ENCODE measurements at places on chromosomes 13 and 19.
A peak's percentile ranks its signal among the peaks of the same experiment; 100 is the strongest.

DNA sequence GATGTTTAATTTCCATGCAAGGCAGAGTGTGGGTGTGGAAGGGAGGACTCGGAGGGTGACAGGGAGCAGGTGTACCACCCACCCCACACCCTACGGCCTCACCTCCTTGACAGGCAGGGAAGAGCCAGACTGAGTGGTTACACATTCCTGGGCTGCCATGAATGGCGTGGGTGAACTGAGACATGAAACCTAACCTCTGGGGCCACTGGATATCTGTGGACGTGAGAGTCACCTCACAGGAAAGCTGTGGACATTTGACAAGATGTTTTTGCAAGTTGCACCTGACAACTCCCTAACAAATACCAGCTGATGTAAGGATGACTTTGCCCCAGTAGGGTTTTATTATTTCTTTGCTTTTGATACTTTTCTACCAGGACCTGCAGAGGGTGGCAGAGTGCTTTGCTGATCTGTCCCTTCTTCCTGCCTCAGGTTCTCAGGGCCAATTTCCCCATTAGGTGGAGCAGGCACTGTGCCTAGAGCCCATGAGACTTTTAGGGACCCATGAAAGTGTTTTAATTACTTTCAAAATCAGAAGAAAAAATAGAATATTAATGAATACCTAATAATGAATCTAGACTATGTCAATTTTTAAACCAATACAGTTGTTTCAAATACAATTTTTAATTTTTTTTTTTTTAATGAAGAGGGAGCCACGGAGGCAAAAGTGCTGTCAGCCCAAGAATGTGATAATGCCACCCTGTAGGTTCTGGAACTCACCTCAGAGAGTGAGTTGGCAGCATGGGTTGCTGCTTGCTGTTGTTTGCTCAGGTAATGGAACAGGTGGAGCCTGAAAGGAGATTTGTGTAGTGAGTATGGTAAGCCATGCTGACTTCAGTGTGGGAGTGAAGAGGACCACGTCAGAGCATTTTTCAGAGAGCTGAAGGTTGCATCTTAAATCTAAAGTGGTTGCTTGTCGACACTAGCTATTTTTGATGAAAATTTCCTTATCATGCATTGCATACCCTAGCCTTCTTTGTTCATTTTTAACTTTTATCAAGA is 58.0 kb upstream of the CYSLTR2 start:
- DNase-seq, result peak; percentile 70

GRCh38 chr13:76579701-76580100 is 306.5 kb downstream of the KCTD12 start:
- no peak for DNase-seq

DNA sequence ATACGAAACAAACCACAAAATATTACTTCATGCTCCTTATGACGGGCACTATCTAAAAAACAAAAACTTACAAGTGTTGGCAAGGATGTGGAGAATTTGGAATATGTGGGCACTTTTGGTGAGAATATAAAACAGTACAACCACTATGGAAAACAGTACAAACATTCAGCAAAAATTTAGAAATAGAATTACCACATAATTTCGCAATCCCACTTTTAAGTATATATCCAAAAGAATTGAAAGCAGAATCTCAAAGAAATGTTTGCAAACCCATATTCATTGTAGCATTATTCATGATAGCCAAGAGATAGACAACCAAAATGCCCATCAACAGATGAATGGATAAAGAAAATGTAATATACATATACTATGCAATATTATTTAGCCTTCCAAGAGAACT is 1173.7 kb upstream of the PRR20A start:
- no peak for DNase-seq

GRCh38 chr19:57099199-57099661 is 20.6 kb upstream of the USP29 start:
- DNase-seq, result peak; percentile 4

GRCh38 chr19:3304871-3305423 is 61.4 kb upstream of the NFIC start:
- peak; percentile 78 for DNase-seq

GRCh38 chr19:11323601-11324078 is 15.8 kb downstream of the RAB3D start:
- DNase-seq, result no peak

DNA sequence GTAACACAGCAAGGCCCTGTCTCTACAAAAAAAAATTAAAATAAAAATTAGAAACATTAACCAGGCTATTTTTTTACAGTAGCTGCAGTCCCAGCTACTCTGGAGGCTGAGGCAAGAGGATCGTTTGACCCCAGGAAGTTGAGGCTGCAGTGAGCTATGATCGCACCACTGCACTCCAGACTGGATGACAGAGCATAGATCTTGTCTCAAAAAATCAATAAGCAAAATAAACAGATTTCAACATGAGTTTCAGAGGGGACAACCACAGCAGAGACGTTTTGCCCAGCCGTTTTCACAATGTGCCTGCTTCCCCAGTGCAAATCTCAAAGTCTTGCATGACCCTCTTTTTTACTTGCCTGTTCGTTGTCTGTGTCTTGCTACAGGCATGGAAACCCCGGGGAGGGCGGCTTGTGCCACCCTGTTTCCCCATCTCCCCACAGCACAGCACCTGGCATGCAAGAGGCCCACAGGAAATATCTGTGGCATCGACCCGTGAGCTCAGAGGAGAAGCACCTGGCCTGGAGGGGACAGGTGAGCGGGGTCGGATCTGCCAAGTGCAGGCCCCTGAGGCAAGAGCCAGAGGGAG is 222.0 kb upstream of the ZNF507 start:
- no peak for DNase-seq

DNA sequence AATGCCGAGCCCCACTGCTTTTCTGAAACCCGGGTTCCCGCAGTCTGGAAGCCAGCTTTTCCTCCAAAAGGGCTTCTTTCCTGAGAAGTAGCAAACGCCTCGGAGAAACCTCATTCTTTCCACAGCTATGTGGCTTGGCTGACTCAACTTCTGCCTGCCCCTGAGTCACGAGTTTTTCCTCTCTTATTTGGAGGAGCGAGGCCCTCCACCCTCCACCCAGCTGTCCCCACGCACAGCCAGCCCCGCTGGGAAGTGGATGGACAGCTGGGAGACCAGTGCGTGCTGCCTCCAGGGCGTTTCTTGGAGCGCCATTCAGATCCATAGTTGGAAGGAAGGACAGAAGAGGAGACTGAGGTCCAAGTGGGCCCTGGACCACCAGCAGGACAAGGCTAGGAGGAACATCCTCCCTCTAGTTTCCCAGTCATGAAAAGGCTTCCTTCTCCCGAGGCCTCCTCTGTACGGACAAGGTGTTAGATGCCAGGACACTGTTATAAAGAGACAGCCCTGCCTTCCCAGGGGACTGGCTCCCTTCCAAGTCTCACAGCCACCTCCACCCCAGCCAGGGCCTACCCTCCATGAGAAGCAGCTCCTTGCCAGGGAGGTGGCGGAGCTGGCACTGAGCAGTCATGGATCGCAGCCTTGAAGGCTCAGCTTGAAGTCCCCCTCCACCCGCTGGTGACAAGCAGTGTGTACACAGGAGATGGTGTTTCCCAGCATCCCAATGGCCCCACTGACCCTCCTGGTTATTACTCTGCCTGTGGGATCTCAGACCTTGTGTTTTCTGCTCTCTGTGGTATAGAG is 2.5 kb upstream of the PLEKHF1 start:
- DNase-seq, result no peak

DNA sequence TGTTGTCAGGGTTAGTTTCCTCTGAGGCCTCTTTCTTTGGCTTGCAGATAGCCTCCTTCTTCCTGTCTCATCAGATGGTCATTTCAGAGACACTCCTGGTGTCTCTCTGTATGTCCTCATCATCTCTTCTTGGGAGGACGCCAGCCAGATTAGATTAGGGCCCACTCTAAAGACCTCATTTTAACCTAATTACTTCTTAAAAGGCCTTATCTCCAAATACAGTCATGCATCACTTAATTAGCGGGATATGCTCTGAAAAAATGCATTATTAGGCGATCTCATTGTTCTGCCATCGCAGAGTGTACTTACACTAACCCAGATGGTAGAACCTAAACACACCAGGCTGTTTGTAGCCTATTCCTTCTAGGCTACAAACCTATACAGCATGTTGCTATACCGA is 89.0 kb downstream of the CDK8 start:
- no peak for DNase-seq

DNA sequence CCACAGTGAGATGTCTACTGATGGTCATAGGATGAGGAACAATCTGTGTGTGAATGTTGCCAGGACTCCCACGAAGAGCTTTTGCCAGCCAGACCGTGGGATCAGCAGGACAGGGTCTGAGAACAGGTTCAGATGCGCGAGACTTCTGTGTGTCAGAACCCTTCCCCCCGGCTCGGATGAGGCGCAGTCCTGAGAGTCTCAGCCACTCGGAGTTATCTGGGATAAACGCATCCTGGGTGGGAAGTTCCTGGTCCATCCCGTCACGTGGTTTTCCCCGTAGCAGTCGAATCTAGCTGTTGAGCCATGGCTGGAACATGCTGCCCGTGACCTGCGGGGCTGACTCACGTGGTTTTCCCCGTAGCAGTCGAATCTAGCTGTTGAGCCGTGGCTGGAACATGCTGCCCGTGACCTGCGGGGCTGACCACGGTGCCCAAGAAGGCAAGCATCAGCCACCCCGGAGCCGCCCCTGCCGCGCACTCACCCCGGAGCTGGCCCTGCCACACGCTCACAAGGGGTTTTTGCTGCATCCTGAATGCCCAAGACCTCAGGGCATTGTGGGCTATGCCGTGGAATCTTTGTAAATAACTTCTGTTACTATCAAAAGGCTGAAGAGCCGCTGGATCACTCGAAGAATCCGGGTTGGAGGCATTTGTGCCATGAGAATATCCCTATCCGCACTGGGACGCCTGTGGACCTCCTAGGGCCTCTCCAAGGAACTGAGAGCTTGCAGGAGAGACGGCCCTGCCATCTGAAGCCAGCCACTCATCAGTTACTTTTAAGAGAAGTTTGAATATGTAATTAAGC is 130.8 kb upstream of the MCF2L start:
- DNase-seq, result no peak

GRCh38 chr13:30429235-30429634 is 6.9 kb downstream of the UBE2L5 start:
- DNase-seq, result no peak

- no peak for DNase-seq
These were observed 57.7 kb upstream of the TUBA3C start for GRCh38 chr13:19239114-19239860.

GRCh38 chr13:25836574-25837336 is 215.1 kb downstream of the SHISA2 start:
- DNase-seq, result no peak

- no peak for DNase-seq
These were observed 29.0 kb upstream of the C13orf46 start for GRCh38 chr13:114002771-114003321.

DNA sequence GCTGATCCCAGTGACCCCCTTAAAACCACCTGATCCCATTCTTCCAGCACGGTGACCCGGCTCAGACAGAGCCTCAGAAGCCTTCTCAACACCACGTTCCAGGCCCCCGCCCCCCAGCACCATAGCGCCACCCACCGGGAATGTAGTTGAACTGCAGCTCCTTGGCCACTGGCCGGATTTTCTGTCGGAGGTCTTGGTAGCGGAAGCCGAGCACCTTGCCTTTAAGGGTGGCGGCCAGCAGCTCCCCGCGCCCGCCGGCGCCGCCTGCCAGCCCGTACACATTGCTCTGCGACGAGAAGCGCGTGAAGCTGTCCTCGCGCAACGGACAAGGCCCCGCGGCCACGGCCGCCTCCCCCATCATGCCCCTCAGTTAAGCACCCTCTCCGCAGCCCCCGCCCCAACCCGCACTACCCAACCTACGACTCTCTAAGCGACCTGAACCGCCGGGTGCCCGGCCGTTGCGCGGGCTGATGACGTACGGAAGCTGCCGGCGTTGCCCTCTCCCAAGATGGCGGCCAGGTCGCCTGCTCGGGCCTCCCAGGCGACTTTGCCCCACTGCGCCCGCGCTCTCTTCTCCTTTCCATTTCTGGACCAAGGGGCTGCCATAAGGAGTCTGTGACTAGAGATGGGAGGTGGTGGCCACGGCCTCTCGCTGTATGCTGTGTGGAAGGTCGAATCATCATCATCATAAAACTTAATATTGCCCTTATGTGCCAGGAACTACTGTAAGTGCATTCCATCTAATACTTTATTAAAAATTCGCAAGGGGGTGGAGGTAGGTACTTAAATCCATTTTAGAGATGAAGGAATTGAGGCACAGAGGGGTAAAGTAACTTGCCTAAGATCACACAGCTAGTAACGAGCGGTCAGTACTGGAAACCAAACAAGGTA is at the start of gene KPTN:
Gene KPTN, minus strand, starts transcription at position 420 of the 891 bp plus-strand sequence. Its CDS starts 59 bp downstream, at position 361.
- peak; percentile 90 for DNase-seq

DNA sequence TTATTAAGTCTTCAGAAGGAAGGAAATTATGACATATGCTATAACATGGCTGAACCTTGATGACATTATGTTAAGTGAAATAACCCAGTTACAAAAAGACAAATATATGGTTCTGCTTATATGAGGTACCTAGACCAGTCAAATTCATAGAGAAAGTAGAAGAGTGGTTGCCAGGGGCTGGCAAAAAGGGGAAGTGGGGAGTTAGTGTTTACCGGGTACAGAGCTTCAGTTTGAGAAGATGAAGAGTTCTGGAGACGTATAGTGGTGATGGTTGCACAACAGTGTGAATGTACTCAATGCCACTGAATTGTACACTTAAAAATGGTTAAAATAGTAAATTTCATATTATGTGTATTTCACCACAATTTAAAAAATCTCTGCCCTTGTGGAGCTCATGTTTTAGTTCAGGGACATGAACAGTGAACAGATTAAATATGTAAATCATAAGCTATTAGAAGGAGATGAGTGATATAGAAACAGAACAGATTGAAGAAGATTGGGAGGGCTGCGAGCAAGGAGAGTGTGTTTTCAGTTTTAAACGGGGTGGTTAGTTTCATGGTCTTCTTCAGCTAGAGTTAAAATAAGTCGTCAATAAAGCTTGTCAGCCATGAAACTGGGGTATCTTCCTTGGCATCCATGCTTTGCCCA is 355.2 kb downstream of the KCNRG start:
- DNase-seq, result peak; percentile 52

DNA sequence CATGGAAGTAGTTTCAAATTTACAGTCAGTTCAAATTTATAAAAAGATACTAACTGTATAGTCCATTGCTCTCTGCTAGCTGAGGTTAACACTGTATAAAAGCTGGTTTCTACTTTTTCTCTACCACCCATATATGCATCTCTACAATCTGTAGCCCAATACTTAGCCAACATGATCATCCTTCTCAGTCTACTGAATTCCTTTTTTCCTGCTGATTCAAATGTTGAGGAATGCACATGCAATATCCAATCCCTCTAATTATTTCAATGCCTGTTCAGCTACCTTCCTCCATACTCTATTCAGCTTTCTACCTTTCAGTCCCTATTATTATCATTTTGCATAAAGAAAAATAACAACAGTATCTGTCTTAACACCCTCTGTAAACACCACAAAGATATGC is 15.6 kb downstream of the KPNA3 start:
- no peak for DNase-seq

GRCh38 chr13:112572366-112572765 is 15.6 kb downstream of the TUBGCP3 start:
- no peak for DNase-seq

GRCh38 chr19:10095948-10096614 is 6.4 kb downstream of the ANGPTL6 start:
- peak; percentile 92 for DNase-seq

DNA sequence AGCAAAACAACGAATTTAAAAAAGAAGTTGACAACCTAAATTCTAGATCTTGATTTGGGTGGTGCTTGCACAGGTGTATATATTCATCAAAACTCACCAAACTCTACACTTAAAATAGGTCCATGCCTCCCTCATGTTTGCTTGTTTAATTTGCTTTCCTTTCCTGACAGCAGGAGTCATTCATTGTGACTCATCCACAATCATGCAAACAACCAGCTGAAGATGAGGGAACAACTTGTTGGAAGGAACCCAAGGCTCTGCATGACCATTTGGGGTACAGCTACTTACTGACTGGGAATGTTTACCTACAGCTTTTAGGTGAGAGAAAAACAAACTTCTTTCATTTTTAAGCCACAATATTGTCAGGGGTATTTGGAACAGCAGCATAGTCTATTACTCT is 96.6 kb downstream of the RXFP2 start:
- DNase-seq, result no peak

Measured in CD4-positive, alpha-beta T cell treated with Interferon alpha-2 for 1 hour (primary cell).